ENCODE measurements at places on chromosomes 16 and 17.

GRCh38 chr16:31083081-31083480, 5.7 kb downstream of the PRSS53 start:
- no peak for DNase-seq

GRCh38 chr16:81700780-81701165, 78.3 kb upstream of the PLCG2 start:
- DNase-seq: no peak

- no peak for DNase-seq
These were observed 218.2 kb upstream of the CHMP6 start for GRCh38 chr17:80773243-80773991.

GRCh38 chr17:44022246-44022645, 7.5 kb upstream of the TMEM101 start:
- no peak for DNase-seq

GRCh38 chr17:14719942-14720341, 419.1 kb downstream of the HS3ST3B1 start:
- DNase-seq: no peak

- no peak for DNase-seq
These were observed 33.1 kb downstream of the FOXL1 start for GRCh38 chr16:86611525-86611855.

Measured in MCF 10A (cell line).